ENCODE measurements at places on chromosomes 3 and 15. TPM values are rescaled to one million over a fixed set of nuclear protein-coding genes. Genes with fewer than 3 reads are reported as not detected.

The PROS1 gene
- 19.1 TPM for total RNA-seq

The IMPG2 gene
- 0.14 TPM for total RNA-seq

The ILDR1 gene
- 1.7 TPM for total RNA-seq

The SYNPR gene
- not detected for total RNA-seq

The MAP6D1 gene
- 0.68 TPM for total RNA-seq

The RARB gene
- total RNA-seq: 2.6 TPM

The NUP210 gene
- under 0.01 TPM for total RNA-seq

The HTD2 gene
- total RNA-seq: 9.9 TPM

The BRPF1 gene
- 17.4 TPM for total RNA-seq

The ONECUT1 gene
- total RNA-seq: not detected
